ENCODE measurements at places on chromosomes 4 and X.
A peak's percentile ranks its signal among the peaks of the same experiment; 100 is the strongest.

DNA sequence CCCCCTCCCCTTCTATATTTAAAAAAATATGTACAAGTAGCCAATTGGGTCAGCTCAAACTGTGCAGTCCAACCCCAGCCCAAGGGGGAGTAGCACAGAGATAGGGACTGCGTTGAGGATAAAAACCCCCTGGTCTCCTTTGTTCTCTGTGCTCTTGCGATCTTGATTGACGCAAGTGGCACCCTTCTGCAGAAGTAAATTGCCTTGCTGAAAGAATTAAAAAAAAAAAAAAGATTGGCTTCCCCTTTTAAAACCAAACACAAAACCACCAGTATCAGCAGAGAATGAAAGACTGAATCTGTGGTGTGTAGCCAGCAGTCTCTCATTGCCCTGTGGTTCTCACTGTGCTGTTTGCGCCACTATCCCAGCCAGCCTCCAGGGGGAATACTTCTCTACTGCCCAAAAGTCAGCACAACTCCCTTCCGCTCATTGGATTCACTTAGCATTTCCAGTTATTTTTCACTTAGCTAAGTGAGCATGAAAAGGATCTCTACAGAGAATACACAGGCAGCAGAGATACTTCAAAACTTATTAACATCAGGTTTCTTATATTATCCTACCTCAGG, 29.7 kb downstream of the MANBA start:
- DNase-seq = no peak

GRCh38 chr4:167424341-167425256, 190.3 kb upstream of the SPOCK3 start:
- DNase-seq = no peak

GRCh38 chr4:10033191-10033881, 12.0 kb upstream of the SLC2A9 start:
- DNase-seq = no peak

DNA sequence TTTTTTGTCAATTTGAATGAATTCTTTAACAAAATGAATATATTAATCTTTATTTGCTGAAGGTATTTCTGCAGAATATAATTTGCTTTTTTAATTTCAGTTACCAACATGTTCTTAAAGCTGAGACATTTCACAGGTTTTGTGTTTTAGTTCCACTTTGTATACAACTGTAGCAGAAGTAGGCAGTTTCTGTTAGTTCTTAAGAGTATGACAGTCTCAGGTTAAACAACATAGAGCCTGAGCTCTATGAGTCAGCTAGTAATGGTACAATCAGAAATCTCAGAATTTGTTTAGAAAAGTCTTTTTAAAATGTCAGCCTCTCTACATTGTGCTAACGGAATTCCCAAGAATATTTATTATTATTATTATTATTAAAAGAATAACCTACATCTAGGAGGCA, 50.4 kb downstream of the GSTCD start:
- no peak for DNase-seq

- DNase-seq = no peak
Observed at GRCh38 chr4:61812171-61812570, 612.0 kb downstream of the ADGRL3 start.

DNA sequence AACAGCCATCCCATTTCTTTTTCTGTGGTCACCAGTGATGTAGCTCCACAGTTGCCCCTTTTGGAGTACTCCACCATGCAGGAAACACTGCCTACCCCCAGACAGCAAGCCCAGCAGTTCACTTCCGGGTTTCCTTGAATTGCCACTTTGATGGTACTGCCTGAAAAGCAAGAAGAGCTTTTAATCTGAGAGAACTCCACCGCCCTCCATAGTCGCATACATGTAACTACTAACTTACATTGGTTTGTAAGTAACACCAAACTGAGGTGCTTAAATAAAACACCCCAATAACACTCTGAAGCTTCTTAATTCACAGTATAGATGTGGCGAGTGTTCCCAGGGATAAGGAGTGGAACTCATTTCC, 53.6 kb upstream of the HPSE start:
- no peak for DNase-seq

DNA sequence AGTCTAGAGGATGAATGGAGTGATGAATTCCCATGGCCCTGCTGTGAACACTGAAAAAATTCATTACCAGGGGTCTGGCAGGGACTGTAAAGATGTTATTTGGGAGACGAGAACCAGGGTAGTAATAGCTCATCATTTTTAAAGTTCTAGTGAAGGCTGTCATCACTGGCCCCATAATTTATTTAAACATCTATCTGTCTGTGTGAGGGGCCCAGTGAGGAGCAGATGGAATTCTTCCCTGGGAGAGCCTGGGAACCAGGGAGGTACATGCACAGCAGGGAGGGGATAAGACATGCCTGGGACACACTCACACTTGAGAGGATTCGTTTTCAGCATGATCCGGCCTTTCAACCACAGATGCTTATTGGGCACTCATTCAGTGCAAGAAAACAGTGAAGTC, 162.0 kb downstream of the PDGFRA start:
- DNase-seq = no peak

GRCh38 chr4:182938205-182938645, 21.0 kb upstream of the DCTD start:
- peak; percentile 43 for DNase-seq

- no peak for DNase-seq
Observed at GRCh38 chr4:159455675-159456237, 352.9 kb downstream of the RAPGEF2 start.

DNA sequence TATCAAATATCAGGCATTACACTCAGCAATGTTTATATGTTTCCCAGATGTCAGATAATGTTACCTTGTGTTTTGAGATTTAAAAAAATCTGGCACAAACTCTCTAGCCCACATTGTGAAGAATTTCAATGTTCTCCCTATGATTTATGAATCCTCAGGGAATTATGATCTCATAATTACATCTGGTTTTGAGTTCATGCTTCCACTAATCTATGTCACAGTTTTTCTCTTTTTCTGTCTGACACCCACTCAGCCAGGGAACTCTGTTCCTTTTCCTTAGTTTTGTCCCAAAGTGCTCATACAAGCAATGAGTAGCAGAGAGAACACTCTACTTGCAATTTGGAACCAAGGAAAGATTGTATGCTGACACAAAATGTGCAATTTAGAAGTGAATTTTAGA, 212.1 kb upstream of the POF1B start:
- DNase-seq = no peak

- DNase-seq = no peak
Observed at GRCh38 chr4:61086979-61087378, 113.1 kb upstream of the ADGRL3 start.

GRCh38 chrX:30935985-30936384, 46.9 kb upstream of the TAB3 start:
- DNase-seq = no peak

- no peak for DNase-seq
Observed at GRCh38 chr4:151853034-151853433, 92.2 kb upstream of the GATB start.

- no peak for DNase-seq
Observed at GRCh38 chr4:3388471-3389232, 53.1 kb upstream of the HGFAC start.

GRCh38 chr4:113469023-113469390, 292.5 kb downstream of the CAMK2D start:
- no peak for DNase-seq

DNA sequence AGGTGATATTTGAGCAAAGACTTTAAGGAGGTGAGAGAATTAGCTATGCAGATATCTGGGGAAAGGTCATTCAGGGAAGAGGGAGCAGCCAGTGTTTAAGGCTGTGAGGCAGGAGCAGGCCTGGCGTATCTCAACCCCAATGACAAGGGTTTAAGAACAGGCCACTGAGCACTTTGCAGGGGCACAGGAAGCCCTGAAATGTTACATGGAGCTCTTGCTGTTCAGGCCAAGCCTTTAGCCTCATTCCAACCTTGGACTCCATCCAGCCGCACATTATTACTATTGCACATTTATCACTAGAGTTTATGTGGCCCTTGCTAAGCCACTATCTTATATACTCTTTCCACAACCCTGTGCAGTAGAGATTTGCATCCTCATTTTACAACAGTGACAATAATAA, 114.0 kb downstream of the EFNB1 start:
- DNase-seq = no peak

DNA sequence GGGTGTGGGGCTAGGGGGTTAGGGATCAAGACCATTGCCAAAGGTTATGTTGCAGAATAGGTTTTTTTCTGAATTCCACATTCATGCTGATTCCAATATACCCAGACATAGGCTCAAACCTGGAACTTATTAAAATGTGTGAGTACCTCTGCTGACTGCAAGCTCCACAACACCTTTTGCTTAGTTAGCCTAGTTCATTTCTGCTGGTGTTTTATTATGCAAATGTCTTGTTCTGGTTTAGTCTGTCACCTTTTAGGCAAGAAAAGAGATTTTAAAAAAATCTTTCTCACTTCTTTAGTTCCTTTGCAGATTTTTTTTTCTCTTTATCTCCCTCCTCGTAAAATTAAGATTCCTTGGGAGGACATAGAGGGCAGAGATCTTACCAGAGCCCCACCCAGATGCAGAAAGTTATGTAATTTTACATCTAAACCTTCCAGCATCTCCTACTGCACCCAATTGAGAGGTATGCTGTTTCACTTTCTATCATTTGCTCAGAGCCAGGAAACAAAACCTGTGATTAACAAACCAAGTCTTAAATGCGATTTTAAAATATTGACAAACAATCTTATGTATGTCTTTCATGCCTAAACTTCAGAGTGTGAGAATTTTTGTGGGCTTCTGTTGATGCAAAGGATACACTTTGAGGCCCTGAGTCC, 190.7 kb upstream of the CLNK start:
- DNase-seq = no peak

- peak; percentile 6 for DNase-seq
Observed at GRCh38 chr4:2255501-2256155, 6.3 kb downstream of the MXD4 start.

GRCh38 chrX:85914431-85914830, 132.9 kb downstream of the CHM start:
- DNase-seq = no peak
